ENCODE measurements at places on chromosomes 6 and 20.

- DNase-seq, result no peak
These were observed 28.0 kb downstream of the PTPRT start for GRCh38 chr20:43161716-43162115.

- DNase-seq, result no peak
These were observed 525 bp downstream of the MACROD2 start for GRCh38 chr20:13995841-13996240.

DNA sequence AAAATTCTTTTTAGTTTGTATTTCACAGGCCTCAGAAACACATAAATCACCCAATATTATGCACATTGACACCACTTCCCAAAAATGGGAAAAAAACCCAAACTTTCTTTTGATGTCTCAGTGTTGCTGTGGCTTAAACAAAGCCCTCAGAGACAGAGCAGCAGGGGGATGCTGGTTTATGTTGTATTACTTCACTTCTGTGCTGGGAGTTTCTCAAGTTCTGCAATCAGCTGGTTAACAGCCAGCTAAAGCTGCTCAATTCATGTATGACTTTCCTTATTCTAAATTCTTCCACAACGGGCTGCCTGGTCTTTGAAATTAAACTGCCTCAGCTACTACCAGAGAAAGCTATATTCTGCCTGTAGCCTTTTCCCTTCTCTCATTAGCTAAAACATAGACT lies 5.6 kb downstream of the FILIP1 start:
- DNase-seq, result no peak

GRCh38 chr6:147693181-147693580 lies 184.7 kb downstream of the SAMD5 start:
- no peak for DNase-seq

- no peak for DNase-seq
These were observed 51.2 kb upstream of the FANCE start for GRCh38 chr6:35400901-35401311.

GRCh38 chr6:134368670-134369069 lies 50.8 kb upstream of the SGK1 start:
- no peak for DNase-seq

DNA sequence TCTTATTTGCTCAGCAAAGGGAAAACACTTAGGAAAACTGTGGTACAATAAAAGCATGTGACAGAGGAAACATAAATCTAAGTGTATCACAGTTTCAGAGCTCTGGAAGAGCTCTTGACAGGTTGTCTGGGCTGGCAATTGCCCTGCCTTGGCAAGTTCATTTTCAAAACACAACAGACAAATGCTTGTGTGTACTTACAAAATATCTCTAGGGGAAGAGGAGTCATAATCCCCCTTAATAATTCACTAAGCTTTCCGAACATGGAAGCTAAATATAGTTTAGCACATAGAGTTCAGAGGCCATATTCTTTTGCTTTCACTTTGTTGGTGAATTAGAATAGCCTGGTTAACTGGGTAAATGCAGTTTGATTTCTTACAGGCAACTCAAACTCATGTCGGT lies 211.6 kb upstream of the THEMIS start:
- DNase-seq, result no peak

GRCh38 chr6:164579035-164579434 lies 730.4 kb downstream of the C6orf118 start:
- DNase-seq, result no peak
